Sciatic nerve (tissue), 2 donors: ENCODE measurements at places on chromosomes 3 and 15. TPM values are rescaled to one million over a fixed set of nuclear protein-coding genes. Genes with fewer than 3 reads are reported as not detected.

GRCh38 chr3:55000546-55000945, 72.7 kb upstream of the LRTM1 start:
- no peak for DNase-seq

DNA sequence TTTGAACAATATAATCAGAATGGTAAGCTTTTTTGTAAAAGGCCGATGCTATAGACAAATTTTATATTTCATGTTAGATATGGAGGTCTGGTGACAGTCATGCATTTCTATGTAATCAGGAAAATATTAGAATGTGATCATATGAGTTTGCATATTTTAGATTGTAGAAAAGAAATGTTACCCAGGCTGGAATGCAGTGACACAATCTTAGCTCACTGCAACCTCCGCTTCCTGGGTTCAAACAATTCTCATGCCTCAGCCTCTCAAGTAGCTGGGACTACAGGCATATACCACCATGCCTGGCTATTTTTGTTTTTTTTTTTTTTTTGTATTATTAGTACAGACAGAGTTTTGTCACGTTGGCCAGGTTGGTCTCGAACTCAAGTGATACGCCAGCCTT, 152.0 kb downstream of the LMLN start:
- DNase-seq = no peak

GRCh38 chr3:78277801-78278200, 1237.9 kb downstream of the ROBO2 start:
- no peak for DNase-seq

DNA sequence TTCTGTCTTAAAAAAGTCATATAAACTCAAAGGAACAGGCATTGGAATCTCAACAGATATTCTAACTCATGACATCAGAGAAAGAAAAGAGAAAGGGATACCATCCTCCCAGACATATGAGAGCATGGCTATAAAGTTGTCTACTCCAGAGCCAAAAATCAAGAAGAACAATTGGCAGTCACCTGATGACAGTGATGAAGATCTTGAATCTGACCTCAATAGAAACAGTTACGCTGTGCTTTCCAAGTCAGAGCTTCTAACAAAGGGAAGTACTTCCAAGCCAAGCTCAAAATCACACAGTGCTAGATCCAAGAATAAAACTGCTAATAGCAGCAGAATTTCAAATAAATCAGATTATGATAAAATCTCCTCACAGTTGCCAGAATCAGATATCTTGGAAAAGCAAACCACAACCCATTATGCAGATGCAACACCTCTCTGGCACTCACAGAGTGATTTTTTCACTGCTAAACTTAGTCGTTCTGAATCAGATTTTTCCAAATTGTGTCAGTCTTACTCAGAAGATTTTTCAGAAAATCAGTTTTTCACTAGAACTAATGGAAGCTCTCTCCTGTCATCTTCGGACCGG, 35.9 kb downstream of the UNC13C start:
- no peak for DNase-seq

Gene POC1A
- 2.1 TPM for total RNA-seq

DNA sequence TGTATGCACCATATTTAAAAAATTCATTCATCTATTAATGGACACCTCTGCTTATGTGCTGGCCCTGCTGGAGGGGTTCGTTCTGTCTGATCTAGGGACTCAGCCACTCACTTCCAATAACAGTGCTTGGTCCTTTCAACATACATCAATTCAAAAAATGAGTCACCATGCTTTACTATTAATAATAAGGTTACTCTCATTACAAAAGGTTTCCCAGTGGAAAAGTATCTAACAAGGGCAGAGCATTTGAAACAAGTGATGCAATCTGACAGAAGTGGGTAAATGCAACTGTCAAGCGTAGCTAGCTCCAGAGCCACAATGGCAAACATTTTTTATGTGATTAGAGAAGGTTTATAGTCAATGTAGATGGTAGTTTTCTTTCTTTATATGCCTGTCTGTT, 67.9 kb upstream of the TNIK start:
- no peak for DNase-seq

Gene SHC4
- total RNA-seq = 74.2 TPM

- DNase-seq = no peak
Observed at GRCh38 chr3:46300461-46300789, 53.5 kb upstream of the CCR2 start.

Gene LSAMP
- 5.3 TPM for total RNA-seq

Gene MINAR1
- 0.98 TPM for total RNA-seq

DNA sequence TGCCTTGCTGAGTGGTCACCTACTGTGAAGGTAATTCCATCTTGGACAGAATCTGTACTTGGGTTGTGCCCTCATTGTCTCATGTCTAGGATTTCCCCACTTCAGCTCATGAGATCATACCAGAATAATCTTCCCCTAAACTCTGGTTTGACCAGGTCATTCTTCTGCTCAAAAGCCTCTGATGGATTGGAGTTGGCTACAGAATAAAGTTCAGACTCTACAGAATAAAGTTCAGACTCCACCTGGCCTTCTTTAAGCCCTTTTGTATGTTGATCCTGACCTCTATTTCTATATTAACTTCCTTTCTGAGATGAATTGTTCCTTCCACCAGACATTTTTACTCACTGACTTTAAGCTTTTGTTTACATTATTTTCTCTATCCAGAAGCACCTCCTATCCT, 6.4 kb upstream of the GLCE start:
- no peak for DNase-seq

GRCh38 chr3:57892423-57892822, 115.8 kb upstream of the FLNB start:
- DNase-seq = no peak

Gene MYNN
- 19.9 TPM for total RNA-seq

- DNase-seq = no peak
Observed at GRCh38 chr3:184005941-184006507, 11.7 kb downstream of the ABCC5 start.

- DNase-seq = no peak
Observed at GRCh38 chr3:49805897-49806701, 3.0 kb downstream of the INKA1 start.

- DNase-seq = no peak
Observed at GRCh38 chr3:8589880-8590556, 54.6 kb downstream of the SSUH2 start.

Gene NPAP1
- total RNA-seq = not detected

GRCh38 chr15:77486542-77487468, 66.1 kb downstream of the HMG20A start:
- no peak for DNase-seq

DNA sequence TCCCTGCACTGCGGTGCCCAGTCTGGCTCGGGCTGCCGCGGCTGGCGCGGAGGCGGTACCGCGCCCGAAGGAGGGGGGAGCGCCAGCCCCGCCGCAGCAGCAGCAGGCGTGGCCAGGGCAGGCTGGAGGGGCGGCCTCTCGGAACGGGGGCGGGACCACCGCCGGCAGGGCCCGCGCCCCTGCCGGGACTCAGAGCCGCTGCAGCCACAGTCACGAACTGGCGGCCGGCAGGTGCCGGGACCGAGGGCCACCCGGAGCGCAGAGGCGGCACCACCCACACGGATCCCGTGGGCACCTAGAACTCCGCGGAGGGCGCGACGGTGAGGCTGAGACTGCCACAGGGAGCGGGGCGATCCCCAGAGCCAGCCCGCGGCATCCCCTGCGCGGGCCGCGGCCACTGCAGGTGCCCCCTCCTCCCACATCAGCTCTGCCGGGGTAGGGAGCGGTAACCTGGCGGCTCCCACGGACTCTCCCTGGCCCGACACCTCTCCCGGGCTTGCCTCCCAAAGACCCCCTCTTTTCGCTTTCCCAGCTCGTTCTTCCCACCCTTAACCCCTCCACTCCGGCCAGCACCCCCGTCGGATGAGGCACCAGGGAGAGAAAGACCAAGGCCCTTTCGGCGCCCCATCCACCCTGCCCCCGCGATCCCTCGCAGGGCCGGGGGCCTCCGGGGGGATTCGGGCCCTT, at the start of gene VWA5B2:
VWA5B2 (plus strand) TSS at position 192 of the 687 bp plus-strand sequence. CDS start 944 bp downstream, outside the sequence.
- peak; percentile 63 for DNase-seq

DNA sequence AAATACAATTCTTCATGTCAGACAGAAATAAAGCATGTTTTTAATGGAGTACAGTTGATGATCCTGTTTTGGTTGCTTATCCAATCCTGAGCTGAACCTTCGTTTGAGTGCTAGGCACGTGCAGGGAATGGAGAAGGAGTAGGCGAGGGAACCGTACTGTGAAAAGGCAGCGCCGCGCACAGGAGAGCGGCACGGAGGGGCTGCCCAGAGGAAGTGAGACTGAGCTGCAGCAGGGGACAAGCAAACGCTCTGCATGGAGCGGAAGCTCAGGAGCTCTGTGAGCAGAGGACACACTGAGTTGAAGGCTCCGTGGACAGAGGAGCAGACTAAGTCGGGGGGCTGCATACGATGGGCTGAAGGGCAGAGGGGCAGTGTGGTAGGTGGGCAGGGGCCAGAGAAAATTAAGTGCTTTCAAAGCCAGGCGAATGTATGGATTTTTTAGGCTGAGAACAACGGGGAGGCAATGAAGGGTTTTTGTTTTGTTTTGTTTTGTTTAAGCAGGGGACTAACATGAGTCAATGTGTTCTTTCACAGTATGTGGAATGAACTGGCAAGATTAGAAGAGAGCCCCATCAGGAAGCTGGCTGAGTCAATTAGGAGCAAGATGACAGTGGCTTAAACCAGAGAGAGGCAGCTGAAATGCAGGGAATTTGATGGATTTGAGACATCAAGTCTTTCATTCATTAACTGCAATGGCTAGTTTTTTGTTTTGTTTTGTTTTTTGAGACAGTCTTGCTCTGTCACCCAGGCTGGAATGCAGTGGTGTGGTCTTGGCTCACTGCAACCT, 23.8 kb upstream of the TM2D3 start:
- no peak for DNase-seq

- DNase-seq = no peak
Observed at GRCh38 chr3:51792206-51792605, 13.2 kb upstream of the IQCF6 start.

Gene ZDHHC19
- total RNA-seq = not detected

Gene CDCP1
- 1.8 TPM for total RNA-seq

Gene SLC22A13
- total RNA-seq = 0.98 TPM
